ENCODE measurements at places on chromosomes 12 and 14.

- no peaks in the 10 kb centered on the region for H3K36me3 ChIP-seq
- no peaks in the 10 kb centered on the region for H3K4me1 ChIP-seq
- DNase-seq: no peak
- H3K27me3 ChIP-seq: no peaks in the 10 kb centered on the region
- no peak overlapping the region for H3K27ac ChIP-seq
These were observed 37.8 kb upstream of the TMEM132D start for GRCh38 chr12:129941618-129942017.

GRCh38 chr12:63966606-63966975 is 122.1 kb downstream of the SRGAP1 start:
- H3K27ac ChIP-seq: no peak overlapping the region
- no peaks in the 10 kb centered on the region for H3K36me3 ChIP-seq
- no peaks in the 10 kb centered on the region for H3K27me3 ChIP-seq
- no peaks in the 10 kb centered on the region for H3K4me1 ChIP-seq

- no peak for DNase-seq
- no peak overlapping the region for H3K27ac ChIP-seq
These were observed 204.3 kb downstream of the ESR2 start for GRCh38 chr14:64089920-64090319.

- peaks cover 5% of the 10 kb centered on the region for H3K27me3 ChIP-seq
- H3K4me1 ChIP-seq: no peaks in the 10 kb centered on the region
- no peak for DNase-seq
- no peak overlapping the region for H3K27ac ChIP-seq
- H3K4me3 ChIP-seq: no peak overlapping the region
These were observed 78.6 kb upstream of the IFNG-AS1 start for GRCh38 chr12:67910360-67911274.

GRCh38 chr14:102776761-102777710 is at the start of gene TRAF3:
Gene TRAF3, plus strand, starts transcription at chr14:102777449. Its CDS starts 92,753 bp downstream, at chr14:102870202.
- peak; percentile 85 for DNase-seq
- peak within 1 kb of the TSS; percentile 88 for H3K4me3 ChIP-seq
- H3K36me3 ChIP-seq: peaks cover 28% of the 10 kb centered on the region
- H3K27me3 ChIP-seq: no peaks in the 10 kb centered on the region

GRCh38 chr14:75258079-75258802 is 20.4 kb upstream of the FOS start:
- H3K4me1 ChIP-seq: peaks cover 23% of the 10 kb centered on the region
- peak overlapping the region; percentile 68 for H3K27ac ChIP-seq
- no peaks in the 10 kb centered on the region for H3K36me3 ChIP-seq
- H3K4me3 ChIP-seq: peak overlapping the region; percentile 76
- peaks cover 42% of the 10 kb centered on the region for H3K27me3 ChIP-seq

GRCh38 chr14:52876311-52876710 is 74.5 kb downstream of the FERMT2 start:
- no peak for DNase-seq
- no peak overlapping the region for H3K4me3 ChIP-seq
- no peak overlapping the region for H3K27ac ChIP-seq
- H3K27me3 ChIP-seq: no peaks in the 10 kb centered on the region

All from activated CD4-positive, alpha-beta memory T cell treated with anti-CD3 and anti-CD28 coated beads, Interleukin-2, amount 10 ng/mL, durations not matched to agents 7 days and 5 days (primary cell).